HFFc6 (cell line): ENCODE measurements at places on chromosomes 5 and 9.

DNA sequence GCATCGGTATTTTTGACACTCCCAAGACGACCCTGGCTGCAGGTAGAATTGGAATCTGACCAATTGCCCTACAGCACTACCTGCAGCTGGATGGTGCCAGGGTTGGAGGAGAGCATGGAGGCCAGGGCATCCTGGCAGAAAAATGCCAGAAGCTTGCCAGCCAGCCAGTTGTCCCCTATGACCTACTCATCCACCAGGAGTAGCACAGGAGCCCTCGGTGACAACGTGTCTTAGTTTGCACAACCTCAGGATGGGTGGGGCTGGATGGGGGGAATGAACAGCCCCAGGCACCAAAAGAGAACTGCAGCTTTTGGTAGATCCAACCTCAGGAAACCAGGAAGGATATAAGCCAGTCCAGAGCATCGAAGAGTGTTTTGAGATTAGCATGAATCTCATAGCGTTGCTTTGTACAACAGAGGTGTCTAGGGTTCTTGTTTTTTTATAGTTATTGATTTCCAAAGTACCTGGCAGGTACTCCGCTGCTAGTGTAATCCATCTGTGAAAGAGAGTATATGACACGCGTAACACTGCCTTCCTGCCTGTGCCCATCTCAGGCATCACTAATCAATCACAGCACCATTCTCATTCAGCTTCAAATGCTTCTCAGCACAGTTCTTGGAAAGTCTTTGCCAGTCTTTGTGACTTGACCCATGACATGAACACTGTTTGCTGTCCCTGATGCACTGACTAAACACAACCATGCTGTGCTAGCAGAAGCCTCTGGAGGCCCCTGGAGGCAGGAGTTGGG lies 36.7 kb upstream of the ASS1 start:
- no peak for DNase-seq

GRCh38 chr9:82524407-82524806 lies 535.8 kb downstream of the SPATA31D1 start:
- DNase-seq, result no peak

DNA sequence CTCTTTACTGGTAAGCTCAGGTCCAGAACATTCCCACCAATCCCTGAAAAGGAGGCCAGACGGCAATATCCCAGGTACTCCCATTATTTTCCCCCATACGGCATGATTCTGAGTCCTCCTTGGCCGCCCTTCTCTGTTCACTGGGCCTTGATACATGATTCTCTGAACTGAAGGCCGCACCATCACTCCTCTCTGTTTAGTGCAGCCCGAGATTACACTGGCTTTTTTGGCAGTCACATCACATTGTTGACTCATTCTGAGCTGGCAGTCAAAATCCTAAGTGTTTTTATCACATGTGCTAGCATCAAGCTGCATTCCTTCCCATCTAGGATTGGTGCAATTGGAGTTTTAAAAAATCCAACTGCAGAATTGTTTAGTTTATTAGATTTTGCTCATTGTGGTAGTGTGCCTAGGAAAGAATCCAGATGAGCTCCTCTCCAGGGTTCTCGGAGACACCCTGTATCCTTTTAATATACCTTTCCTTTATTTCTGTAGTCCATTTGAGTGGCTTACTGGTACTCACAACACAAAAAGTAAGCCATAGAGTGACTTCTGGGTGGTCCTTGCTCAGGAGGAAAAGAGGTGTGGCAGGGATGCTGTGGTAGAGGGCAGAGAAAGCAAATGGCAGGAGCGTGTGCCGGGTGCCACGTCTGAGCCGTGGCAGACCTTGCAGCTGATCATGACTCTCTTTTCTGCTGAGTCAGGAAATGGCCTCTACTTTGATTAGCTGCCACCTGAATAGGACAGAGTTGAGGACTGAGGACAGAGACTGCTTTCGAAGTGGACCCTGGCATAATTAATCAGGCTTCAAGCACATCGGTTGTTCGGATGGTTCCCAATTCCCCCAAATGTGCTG lies 121.1 kb upstream of the IL12B start:
- peak; percentile 94 for DNase-seq

DNA sequence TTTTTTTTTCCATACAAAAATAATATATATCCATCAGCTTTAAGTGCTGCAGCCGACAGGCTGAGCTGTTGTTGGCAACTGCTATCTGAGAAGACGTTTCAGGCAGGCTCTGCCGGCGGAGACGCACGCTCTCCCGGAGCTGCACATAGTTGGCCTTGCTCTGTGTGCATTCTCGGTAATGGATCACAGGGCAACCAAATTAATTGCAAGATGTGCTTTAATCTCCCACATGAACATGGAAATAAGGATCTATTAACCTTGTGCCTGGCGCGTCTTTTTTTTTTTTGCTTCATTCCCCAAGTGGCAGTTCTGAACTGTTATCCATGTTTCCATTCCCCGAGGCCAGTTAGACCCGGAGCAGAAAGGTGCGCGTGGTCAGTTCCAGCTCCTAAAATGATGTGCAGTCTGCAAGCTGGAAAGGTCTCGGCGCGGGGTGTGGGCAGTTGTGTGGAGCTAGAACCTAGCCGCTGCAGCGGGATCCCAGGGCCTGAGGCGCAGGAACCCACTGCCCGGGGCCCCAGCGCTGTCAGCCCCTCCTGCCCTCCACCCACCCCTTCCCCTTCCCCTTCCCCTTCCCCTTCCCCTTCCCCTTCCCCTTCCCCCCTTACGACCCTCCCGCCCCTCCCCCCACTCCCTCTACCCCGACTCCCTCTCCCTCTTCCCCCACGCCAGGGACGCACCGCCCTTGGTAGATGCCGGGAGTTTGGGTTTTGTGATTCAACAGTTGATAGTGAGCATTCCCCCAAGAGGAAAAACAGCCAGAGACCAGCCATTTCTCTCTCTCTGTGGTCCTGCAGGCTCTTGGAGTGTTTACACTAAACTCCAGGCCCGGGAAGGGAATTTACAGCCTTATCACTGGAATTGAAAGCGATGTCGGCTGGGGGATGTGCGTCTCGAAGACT lies 137.8 kb downstream of the CEP120 start:
- DNase-seq, result no peak

DNA sequence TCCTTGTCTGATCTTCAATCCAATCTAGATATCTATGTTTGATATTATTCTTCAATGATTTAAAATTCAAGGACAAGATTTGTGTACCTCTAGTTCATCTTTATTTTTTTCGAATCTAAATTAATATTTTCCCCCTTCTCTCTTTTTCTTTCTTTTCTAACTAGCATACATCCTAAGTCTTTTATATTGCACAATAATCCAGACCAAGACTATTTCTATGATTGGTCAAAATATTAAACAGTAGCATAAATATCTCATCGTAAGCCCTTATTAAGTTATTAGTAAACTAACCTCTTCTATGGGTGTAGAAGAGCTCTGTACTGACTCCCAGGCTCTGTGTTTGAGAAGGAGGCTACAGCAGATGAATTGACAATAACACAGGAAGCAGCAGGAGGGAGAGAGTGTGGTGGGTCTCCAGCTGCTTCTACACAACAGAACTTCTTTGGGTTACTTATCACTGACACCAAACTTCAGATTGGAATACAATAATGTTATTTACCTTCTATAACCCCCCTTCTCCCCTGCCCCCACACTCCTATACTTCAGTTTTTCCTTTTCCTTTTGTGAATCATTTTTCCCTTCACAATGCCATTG lies 11.9 kb upstream of the PLCXD3 start:
- DNase-seq, result no peak

- DNase-seq, result no peak
Measured at GRCh38 chr9:21656776-21657674, 145.4 kb upstream of the MTAP start.

DNA sequence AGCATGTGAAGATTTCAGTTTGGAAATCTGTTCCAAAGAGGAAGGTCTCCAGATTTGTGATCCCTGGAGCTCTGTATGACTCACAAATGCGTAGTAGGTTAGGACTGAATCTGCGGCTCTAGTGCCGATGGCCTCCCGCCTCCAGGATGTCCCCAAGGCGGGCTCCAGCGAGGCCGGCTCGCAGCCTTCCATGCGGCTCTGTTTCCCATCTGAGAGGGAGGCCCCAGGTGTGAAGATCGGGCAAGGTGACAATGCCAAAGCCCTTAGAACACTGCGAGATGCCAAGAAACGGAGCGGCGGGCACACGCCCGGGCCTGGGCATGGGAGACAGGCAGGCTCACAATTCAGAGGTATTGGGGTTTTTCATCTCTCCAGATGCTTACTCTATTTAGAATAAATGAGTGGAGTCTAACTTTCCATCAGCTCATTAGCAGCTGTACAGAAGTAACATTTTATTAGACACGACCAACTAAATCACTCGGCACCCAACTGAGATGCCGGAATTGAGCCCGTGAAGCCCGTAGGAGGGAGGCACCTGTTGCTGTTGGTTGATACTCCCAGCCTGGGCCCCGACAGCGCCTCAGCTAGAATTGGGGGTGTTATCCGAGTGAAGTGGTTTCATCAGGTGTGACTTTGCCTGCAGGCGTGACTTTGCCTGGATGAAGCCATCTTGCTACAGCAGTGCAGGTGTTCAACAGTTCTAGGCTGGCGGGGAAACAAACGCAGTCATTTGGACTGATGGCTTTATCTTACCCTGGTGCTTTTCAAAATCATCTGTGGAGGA lies 7.4 kb upstream of the MRPS2 start:
- DNase-seq, result no peak

DNA sequence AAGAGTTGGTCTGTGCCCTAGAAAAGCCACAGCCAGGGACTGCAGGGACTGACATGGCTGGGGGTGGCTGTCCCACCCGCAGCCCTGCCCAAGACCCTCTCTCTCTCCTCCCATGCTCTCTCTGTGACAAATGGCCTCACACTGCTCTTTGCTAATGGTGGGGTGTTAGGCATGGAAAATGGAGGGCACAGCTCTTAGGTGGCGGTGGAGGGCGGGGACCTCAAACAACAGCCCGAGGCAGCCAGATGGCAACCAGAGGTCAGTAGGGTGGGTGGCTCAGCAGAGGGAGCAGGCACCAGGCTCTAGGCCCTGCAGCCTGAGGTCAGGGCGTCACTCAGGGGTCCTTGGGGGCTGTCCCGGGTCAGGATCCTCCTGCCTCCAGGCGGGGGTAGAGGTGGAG lies 73.9 kb upstream of the DAB2IP start:
- no peak for DNase-seq

DNA sequence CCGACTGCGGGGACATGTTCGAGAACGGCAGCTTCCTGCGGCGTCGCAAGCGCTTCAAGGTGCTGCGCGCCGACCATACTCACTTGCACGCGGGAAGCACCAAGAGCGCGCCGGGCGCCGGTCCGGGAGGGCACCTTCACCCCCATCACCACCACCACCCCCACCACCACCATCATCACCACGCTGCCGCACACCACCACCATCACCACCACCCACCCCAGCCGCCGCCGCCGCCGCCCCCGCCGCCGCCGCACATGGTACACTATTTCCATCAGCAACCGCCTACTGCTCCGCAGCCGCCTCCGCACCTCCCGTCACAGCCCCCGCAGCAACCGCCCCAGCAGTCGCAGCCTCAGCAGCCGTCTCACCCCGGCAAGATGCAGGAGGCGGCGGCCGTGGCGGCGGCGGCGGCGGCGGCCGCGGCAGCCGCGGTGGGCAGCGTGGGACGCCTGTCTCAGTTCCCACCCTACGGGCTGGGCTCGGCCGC lies 514 bp downstream of the FOXB2 start:
- DNase-seq, result no peak

DNA sequence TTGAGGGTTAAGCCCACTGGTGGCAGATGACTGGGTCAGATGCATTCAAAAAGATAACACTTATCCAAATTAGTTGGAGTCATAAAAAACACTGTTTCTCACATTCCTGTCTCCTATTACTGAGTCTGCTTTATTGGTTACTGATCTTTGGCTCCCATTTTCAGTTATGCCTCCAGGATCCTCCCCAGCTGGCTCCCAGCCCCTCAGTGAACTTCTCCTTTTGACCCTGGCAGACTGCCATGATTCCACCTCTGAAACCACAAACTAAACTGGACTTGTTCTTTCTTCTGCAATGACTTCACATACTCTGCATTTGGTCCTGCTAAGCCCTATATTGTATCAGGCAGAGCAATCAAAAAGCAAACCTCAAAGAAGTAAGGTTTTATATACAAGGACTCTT lies 860.8 kb upstream of the DMAC1 start:
- no peak for DNase-seq

- DNase-seq, result no peak
Measured at GRCh38 chr9:112755675-112756074, 5.1 kb downstream of the SNX30 start.

DNA sequence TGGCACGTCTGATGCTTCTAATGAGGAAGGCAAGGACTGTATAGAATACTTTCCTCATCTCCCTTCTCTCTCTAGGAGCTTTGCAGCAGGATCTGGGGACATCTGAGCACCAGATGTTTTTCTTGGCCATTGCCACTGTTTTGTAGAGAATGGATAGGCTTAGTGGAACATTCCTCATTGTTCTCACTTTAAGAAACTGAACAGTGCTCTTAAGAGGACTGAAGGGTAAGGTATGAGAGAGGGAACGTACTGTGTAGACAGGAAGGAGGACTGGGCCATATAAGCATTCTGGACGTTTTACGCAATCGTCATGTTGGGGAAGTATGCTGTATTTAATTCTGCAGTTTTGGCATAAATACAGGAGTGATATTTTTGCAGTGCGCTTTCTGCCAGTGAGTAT lies 70.6 kb downstream of the SMARCA2 start:
- DNase-seq, result no peak

DNA sequence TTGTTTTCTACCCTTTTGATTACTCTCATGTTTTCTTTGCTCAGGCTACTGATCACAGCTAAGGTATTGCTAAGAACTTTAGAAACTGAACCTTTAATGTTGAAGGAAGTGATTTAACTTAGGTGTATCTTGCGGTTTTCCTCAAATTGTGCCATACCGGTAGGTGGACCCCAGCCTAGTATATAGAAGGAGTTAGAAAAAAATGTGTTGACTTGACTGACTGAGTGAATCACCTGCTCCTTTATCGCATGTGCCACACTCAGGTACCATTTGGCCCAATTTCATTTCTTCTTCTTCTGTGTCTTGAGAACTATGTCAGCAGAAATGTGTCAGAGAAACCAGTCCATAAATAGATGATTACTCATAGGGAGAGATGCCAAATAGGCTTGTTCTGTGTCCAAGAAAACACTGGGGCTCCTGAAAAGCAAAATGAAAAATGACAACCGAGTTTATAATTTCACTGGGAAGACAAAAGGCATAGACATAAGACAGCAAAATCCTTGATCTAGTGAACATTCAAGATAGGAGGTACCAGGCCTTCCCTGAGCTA lies 19.4 kb downstream of the PLPPR1 start:
- no peak for DNase-seq

DNA sequence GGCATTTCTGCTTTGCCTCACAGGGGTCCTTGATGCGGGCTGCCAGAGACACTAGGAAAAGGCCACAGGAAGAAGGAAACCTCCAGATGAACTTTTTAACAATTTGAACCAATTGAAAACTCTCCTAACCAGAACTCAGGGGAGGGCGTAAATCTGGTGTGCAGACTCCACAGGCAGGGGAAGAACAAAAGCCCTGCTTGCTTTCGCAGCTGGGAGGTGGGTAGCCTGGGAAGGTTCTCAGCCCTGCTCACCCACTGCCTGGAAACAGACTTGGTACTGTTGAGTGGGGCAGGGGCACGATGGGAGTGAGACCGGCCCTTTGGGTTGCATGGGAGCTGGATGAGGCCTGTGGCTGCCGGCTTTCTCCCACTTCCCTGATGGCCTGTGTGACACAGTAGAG lies 237.8 kb upstream of the TLE4 start:
- DNase-seq, result no peak

GRCh38 chr5:114390431-114390830 lies 28.6 kb downstream of the KCNN2 start:
- no peak for DNase-seq
